Muscle of back (tissue), 13 donors: ENCODE measurements at places on chromosomes 7 and 10. TPM values are rescaled to one million over a fixed set of nuclear protein-coding genes. Genes with fewer than 3 reads are reported as not detected.

AGBL3 gene
- 3.2 TPM for polyA plus RNA-seq

CNPY1 gene
- polyA plus RNA-seq, result 0.21 TPM

KCNH2 gene
- polyA plus RNA-seq, result 16.6 TPM

CCDC126 gene
- 8.6 TPM for polyA plus RNA-seq

CTAGE8 gene
- 0.68 TPM for polyA plus RNA-seq

MRLN gene
- 142 TPM for polyA plus RNA-seq

LRRC72 gene
- not detected for polyA plus RNA-seq

GRCh38 chr10:18201877-18202276 lies 61.7 kb downstream of the CACNB2 start:
- no peak for DNase-seq

DNA sequence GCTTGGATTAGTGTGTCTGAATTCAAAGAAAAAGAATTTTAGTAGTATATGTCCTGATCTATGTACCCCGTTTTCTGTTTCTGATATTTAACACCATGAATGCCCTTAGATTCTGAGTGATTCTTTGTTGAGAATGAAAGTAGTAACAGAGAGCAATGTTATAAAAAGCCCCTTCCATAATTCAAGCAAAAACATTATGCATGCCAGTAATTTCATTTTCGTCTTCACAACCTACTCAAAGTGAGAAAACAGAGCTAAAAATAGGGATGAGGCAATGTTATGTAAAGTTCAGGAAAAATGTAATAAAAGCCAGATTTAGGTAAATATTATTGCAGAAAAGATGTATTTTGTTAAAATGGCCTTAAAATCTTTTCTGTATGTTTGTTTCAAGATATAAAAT lies 28.1 kb downstream of the PTPRZ1 start:
- DNase-seq, result no peak

GRCh38 chr7:129612112-129613015 lies 844 bp downstream of the NRF1 start:
- DNase-seq, result peak; percentile 55
